ENCODE measurements at places on chromosomes 2 and 18.

GRCh38 chr2:216485237-216485636 is 13.4 kb upstream of the RPL37A start:
- no peak for DNase-seq

GRCh38 chr2:106885329-106885728 is 638 bp downstream of the ST6GAL2 start:
- DNase-seq, result no peak

DNA sequence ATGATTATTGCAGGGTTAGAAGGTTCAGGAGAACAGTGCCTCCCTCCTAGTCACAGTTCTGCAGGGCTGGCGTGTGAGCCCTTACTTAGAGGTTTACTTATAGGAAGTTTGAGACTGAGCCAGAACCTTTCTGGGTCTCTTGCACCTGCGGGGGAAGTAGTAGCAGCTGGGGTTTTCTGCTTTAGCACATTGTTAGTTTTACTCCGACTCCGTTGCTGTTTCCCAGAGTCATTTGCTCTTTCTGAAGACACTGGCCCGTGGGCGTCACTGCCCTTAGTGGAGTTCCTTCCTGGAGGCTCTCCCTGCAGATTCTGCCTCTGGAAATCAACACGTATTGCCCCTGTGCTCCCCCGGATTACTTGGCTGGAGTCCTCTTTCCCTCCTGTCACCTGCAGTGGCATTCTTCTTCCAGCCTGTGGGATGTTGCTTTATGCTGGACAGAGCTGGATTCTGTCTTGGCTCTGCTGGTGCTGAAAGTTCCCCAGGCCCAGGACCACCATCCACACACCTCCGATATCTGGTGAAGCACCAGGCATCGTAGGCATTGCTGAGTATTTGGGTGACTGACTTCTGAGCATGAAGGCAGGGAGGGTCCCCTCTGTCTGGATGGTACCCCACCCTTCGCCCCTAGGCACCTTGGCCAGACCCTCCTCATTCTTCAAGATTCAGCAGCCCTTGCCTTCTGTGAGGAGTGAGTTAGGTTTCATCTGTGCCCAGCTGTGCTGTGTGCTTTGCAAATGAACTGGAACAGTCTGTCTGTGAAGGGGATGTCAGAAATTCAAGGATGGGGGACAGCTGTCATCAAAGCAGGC is 51.7 kb downstream of the AGAP1 start:
- no peak for DNase-seq

- DNase-seq, result peak; percentile 89
Observed at GRCh38 chr2:56008661-56009431, 85.3 kb upstream of the EFEMP1 start.

GRCh38 chr2:111946294-111947114 is 48.1 kb downstream of the MERTK start:
- DNase-seq, result peak; percentile 77

DNA sequence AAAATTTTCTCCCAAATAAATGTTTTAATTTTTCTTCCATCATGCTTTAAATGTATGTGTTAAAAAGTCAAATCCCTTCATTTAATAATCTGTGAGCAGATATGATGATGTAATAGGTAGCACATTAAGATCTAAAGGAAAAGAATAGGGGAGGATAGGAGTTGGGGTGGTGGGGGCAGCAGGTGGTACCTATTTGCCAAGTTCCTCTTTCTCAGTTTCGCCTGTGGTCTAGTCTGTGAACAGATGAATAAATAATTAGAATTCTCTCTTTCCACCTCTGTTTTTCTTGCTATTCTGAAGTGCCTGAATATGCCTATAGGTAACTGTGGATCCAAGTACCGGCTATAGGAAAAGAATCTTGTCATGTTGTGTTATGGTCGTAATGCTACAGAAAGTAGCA is 152.5 kb downstream of the NRXN1 start:
- DNase-seq, result no peak

- peak; percentile 79 for DNase-seq
Observed at GRCh38 chr2:144942516-144943256, 422.8 kb upstream of the ZEB2 start.

DNA sequence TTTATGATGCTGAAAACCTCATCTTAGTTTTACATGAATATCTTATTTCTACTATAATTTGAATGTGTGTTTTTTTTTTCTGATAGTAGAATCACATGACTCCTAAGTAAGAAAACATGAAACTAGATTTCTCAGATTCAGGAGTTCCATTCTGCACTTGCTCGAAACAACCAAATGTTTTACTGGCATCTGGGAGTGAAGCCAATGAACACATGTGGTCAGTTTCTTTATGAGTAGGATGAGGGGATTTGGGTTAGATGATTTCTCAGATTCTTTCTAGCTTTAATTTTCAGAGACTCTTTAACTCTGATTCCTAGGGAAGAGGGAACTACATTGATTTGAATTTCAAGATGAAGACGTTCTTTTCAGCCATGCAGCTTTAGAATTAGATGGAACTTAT is 225.0 kb upstream of the NT5C1B start:
- no peak for DNase-seq

DNA sequence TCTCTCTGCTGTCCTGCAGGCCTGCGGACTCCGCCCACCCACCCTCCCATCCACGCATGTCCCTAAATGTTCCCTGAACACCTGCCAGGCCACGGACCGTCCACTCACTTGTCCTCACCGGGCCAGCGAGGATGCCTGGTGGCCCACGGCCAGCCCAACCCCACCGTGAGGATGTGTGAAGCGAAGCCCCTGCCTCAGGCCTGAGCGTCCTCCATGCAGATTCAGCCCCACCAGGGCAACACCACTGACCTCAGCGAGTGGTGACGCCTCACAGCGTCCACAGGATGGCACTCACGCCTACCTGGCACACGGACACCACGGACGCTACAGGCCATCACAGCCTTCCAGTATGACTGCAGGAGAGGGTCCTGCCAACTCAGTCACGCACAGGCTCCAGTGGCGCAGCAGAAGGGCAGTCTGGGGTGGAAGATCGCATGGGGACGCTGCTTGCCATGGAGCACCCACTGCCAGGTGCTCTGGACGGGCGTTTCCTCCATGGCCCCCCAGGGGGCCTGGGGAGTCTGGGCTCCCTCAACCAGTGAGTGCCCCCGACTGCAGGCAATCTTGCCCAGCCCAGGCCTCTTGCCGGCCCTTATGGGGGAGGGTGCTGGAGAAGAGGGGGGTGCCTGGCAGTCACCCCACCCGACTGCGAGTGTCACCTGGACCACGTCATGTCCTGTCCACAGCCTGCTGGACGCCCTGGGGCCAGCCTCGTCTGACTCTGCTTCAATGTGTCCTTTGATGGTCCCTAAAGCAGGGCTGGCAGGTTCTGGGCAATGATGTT is 25.4 kb downstream of the HDAC4 start:
- no peak for DNase-seq

GRCh38 chr2:28510184-28510583 is 14.3 kb downstream of the PLB1 start:
- no peak for DNase-seq

GRCh38 chr2:240518981-240519380 is 38.8 kb downstream of the ANKMY1 start:
- no peak for DNase-seq

DNA sequence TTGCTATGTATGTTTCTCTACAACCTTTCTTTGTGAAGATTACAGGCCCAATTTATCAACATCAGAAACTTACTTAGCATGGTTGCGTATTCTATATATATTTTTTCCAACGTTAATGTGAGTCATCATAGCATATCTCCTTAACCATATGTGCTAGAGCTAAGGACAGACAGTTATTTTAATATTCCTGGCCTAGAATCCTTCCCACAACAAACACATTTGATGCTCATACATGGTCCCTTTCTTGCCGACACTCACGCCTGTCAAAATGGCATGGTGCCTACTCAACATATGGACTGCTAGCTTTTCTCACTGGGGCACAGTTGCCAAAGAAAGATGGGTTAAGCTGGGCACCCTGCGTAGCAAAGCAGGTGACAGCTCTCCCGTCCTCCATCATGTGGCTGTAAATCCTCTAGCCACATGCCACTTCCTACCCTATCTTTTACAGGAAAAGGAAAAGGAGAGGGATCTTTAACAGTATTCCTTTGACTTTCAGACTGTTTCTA is 75.2 kb upstream of the GALNT5 start:
- DNase-seq, result peak; percentile 36

DNA sequence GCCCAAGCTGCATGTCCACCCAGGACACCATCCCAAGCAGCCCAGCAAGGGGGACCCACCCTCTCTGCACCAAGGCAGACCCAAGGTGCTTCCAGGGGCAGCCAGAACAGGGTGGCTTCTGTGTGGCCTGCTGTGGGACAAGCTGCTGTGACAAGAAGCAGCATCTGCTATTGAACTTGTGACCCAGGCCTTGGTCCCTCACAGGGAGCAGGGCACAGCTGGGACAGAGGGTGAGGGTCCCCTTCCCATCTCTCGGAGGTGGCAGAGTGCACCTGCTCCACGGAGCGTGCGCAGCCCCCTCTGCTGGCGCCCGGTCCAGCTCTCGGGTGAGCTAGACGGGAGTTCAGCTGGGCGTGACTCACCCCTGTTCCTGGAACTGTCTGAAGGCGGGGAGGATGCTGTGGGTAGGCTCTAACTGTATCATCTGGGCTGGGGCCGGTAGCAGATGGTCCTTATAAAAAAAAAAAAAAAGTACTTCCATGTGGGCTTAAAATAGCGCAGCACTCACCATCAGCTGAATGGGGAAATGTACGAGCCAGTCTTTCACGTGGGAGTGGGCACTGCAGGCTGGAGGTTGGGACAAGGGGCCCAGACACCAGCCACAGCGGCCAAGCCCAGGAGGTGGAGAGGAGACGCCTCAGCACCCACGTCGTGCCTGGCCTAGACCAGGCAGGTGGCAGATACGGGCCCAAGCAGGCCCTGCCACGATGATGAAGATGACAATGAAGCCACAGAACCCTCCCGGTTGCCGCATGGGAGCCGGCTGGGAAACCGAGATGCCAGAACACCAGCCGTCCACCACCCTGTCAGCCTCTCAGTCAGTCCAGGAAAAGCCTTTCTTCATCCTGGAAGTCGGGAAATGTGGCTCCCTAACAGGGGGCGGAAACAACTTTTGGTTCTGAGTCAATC is 136.8 kb upstream of the ID2 start:
- DNase-seq, result peak; percentile 70

DNA sequence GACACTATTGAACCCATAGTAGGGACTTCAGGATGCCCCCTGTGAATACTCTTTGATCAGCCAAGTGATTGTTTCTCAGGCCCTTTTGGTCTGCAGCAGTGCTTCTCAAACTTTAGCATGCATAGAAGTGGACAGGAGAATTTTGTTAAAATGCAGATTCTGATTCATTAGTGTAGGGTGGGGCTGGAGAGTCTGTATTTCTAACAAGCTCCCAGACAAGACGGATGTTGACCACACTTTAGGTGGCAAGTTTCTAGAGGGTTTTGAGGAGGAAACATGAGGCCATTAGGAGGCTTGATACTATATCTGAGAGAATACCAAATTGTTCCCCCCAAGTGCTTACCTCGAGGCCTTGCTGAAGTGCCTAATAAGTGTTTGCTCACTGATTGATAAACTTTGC is 317.9 kb downstream of the CLIP4 start:
- no peak for DNase-seq

GRCh38 chr2:118975133-118975532 is 33.1 kb downstream of the MARCO start:
- DNase-seq, result no peak

- no peak for DNase-seq
Observed at GRCh38 chr18:32732165-32732564, 40.7 kb downstream of the KLHL14 start.

GRCh38 chr2:224042191-224042696 is 3.2 kb upstream of the SERPINE2 start:
- no peak for DNase-seq

- no peak for DNase-seq
Observed at GRCh38 chr18:64238076-64238475, 89.2 kb upstream of the LINC00305 start.

DNA sequence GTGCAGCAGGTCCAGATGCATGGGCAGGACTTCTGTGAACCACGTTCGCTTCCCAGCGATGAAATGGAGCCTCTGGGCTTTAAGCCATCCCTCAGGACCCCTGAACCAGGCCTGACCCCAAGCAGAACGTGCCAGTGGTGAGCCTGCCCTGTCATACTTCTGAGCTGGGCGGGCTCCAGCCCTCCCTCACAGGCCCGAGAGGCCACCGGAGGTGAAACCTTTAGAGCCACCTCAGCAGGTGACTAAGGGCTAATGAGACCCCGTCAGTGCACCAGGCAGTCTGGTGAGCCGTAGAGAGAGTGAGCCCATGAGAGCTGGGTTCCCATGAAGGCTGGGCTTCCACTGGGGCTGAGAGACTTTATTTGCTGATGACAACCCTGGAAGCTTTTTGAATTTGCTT is 8.9 kb upstream of the MAL start:
- no peak for DNase-seq

DNA sequence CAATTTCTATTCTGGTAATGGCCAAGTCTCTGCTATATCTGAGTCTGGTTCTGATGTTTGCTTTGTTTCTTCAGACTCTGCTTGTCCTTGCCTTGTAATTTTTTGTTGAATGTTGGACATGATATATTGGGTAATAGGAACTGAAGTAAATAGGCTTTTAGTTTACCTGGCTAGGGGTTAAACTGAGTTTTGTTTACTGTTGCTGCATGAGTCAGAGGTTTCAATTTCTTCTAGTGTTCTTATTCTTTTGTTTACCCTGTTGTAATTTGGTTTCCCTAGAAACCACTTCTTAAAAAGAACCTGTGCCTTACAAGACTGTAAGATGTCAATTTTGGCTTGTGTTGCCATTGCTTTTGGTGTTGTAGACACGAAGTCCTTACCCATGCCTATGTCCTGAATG is 285.0 kb upstream of the KCNH7 start:
- no peak for DNase-seq

DNA sequence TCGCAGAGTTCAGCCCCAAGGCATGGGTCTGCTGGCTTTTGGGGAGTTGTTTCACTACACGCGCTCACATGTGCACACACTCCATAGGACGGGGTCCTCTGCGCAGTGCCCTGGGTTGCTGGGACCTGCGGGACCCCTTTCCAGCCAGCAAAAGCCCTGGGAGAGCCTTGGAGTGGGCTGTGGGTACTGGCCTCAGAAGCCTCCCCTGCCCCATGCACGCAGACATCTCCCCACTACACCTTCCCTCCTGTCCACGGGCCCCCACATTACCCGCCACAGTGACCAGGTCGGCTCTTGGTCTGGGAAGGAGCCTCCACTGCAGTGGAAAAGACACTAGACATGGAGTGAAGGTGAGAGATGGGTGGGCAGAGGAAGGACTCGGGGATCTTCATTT is 48.5 kb downstream of the FAM168B start:
- no peak for DNase-seq

DNA sequence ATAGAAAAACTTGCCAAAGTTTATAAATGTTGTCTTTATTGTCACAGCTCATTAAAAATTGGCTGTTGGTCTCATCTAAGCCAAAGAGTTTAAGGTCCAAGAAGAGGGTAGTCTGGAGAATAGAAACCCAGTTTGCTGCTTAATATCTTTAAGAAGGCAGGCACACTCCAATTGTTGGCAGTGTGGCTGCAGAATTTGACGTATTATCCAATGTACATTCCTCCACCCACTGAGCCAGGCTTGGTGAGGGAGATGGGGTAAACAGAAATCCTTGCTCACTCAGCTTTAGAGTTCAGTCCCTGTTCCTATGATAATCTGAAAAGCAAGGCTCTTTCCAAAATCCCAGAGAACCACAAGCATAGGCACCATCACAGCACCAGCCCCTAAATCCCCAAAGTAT is 10.7 kb upstream of the ADD2 start:
- DNase-seq, result no peak

GRCh38 chr2:172607379-172607928 is 51.6 kb downstream of the PDK1 start:
- DNase-seq, result no peak

- DNase-seq, result no peak
Observed at GRCh38 chr2:104818264-104818663, 35.7 kb upstream of the POU3F3 start.

GRCh38 chr18:67973916-67974315 is 457.4 kb upstream of the DSEL start:
- no peak for DNase-seq
